Fibroblast of lung (primary cell): ENCODE measurements at places on chromosomes 6 and 20. TPM values are rescaled to one million over a fixed set of nuclear protein-coding genes. Genes with fewer than 3 reads are reported as not detected.
A peak's percentile ranks its signal among the peaks of the same experiment; 100 is the strongest.

DNA sequence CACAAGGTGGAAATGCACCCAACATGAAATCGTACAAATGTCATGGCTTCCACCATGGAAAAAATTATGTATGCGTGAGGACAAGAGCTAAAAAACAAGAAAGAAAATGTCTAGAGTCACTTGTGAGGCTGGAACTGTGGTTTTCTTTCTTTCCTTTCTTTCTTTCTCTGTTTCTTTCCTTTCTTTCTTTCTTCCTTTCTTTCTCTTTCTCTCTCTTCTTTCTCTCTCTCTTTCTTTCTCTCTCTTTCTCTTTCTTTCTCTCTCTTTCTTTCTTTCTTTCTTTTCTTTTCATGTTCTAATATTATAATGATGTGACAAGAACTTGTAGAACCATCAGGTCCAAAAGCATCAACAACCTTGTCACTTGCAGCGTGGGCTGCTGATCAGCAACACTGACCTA lies 28.4 kb downstream of the ZNF311 start:
- no peak for DNase-seq

GRCh38 chr6:53703047-53703446 lies 37.5 kb upstream of the KLHL31 start:
- no peak for DNase-seq

DNA sequence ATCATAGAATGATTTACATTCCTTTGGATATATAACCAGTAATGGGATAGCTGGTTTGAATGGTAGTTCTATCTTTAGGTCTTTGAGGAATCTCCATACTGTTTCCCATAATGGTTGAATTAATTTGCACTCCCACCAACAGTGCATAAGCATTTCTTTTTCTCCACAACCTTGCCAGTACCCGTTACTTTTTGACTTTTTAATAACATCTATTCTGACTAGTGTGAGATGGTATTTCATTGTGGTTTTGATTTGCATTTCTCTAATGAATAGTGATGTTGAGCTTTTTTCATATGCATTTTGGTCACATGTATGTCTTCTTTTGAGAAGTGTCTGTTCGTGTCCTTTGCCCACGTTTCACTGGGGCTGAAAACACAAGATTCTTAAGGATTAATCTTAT lies 107.3 kb downstream of the TINAG start:
- DNase-seq: peak; percentile 13

- no peak for DNase-seq
These were observed 16.7 kb downstream of the TRMT11 start for GRCh38 chr6:126002755-126003679.

DNA sequence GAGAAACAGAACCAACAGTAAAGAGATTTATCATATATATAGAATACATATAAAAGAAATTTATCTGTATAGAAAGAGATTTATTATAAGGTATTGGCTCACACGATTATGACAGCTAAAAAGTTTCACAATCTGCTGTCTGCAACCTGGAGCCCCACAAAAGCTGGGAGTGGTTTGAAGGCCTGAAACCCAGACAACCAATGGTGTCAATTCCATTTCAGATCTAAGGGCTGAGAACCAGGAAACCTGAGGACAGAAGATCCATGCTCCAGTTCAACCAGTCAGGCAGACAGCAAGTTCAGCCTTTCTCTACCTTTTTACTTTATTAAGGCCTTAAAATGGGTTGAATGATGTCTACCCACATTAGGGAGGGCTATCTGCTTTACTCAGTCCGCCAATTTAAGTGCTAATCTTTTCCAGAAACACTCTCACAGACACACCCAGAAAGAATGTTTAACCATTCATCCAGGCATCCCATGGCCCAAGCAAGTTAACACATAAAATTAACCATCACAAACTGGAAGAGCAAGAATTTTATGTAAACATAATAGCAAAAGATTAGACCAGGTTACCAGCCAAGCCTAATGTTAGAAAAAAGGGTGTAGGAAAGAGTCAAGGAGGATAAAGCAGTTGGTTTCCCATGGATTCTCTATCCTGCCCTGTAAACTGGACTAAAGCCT lies 170.9 kb downstream of the FUT9 start:
- no peak for DNase-seq

DNA sequence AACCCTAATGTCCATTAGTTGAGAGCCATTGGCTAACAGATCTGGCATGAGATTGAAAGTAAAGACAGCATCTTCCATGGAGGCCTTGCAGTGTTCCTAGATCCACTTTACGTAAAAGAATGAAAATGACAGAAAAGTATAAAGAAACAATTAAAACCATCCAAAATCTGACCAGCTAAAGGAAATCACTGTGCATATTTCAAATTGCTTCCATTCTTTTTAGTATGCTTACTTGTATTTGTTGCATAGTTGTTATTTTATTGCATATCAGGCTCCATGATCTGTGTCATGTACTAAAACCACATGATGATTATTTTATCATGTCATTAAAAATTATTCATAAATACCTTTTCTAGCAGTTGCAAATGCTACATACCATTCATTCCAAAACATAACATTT lies 67.9 kb downstream of the GCLC start:
- DNase-seq: no peak

DNA sequence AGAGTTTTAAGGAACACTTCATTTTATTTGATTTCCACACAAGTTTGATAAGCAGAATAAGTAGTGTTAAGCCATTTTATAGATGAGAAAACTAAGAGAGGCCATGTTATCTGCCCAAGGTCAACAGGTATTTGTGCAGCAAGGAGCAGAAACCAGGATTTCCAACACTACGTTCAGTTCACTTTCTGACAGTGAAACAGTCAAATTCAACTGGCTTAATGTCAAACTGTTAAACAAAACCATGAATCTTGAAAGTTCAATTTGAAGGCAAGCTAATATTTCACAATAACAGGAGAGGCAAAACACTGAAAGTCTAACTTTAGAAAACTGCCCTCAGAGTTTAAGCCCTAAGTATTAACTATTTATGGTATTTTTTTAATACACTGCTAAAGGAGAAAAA lies 32.6 kb downstream of the DTNBP1 start:
- no peak for DNase-seq

GRCh38 chr20:35952480-35953386 lies 1.6 kb downstream of the SCAND1 start:
- DNase-seq: peak; percentile 51

DNA sequence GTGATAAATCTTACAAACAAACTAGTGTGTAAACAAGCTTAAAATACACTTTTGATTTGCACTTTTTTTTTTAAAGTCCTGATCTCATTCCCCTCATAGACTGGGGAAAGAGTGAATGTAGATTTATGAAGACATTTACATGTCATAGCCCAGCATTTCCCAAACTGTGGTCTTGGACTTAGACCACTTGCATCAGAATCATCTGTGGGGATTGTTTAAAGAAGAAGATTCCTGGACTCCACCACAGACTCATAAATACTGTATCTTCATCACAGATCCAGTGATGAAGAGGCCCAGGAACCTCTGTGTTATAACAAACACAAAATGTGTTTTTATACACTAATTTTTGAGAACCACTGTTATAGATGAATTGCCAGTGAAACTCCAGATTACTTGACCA lies 99.5 kb downstream of the KCNQ5 start:
- DNase-seq: no peak

- peak; percentile 66 for DNase-seq
These were observed 41.5 kb downstream of the SH3BGRL2 start for GRCh38 chr6:79672631-79673111.

GRCh38 chr6:30557683-30557981 lies 537 bp downstream of the PRR3 start:
- DNase-seq: no peak

GRCh38 chr6:33064723-33065122 lies 8.7 kb downstream of the HLA-DPA1 start:
- DNase-seq: no peak

- DNase-seq: peak; percentile 18
These were observed 19.4 kb downstream of the COL11A2 start for GRCh38 chr6:33172688-33173534.

DNA sequence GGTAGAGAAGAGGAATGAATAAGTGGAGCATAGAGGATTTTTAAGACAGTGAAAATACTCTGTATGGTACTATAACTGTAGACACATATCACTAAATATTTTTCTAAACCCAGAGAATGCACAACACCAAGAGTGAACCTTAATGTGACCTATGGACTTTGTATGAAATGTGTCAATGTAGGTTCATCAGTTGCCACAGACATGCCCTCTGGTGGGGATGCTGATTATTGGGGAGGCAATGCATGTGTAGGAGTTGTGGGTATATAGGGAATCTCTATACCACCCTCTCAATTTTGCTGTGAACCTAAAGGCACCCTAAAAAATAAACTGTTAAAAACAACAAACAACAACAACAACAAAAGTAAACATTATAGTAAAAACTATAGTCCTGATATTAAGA lies 293.7 kb downstream of the RNF144B start:
- DNase-seq: no peak

DNA sequence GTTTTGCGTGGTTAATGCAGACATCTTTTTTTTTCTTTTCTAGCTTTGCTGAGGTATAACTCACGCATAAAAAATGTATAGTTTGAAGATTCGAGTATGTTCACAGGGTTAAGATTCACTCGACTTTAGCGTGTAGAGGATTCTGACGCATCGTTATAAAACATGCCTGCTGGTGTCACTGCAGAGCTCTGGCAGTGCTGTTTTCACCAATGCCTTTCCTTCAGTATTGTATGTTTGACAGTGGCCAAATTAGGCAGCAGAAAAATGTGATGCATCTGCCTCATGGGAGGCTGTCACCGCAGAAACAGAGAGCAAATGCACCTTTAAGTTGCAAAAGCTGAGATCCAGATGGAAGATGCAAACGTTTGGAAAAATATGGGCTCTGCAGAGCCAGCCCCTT lies 18.0 kb upstream of the SIRPB2 start:
- DNase-seq: peak; percentile 10

Gene ANKRD66
- total RNA-seq: not detected in 2 replicates

Gene CGA
- total RNA-seq: not detected in 2 replicates

Gene SLC32A1
- total RNA-seq: not detected in 2 replicates

Gene SLC22A16
- under 0.01 TPM in 1 of 2 replicates, not detected in the other for total RNA-seq

Gene PI3
- not detected in 2 replicates for total RNA-seq

Gene ADAM33
- total RNA-seq: 37.2 and 67.9 TPM in 2 replicates
